ENCODE measurements at places on chromosomes 5 and 9.

DNA sequence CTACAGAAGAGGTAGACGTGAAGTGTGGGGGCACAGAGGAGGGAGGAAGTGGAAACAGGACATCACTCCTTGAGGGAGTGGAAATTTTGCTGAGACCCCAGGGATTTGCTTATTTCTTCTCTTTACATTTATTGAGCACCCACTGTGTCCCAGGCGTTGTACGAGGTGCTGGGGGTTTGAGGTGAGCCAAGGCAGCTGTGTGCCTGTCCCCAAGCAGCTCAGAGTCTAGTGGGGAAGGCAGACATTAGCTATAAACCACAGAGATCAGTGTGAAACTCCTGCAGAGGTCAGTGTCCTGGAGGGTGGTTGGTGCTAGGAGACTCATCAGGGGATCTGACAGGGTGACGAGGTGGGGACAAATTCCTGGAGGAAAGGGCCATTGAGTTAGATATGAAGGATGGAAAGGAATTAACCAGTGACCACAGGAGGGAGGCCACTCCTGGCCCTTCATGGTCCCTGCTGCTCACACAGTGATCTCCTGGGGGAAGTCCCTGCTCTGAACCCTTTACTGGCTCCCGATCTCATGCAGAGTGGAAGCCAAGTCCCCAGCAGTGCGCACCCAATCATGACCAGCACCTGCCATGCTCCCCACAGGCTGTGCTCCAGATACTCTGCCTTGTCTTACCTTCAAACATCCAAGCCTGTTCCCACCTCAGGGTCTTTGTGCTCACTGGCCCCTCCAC, 3.4 kb upstream of the CXCL14 start:
- DNase-seq, result no peak

GRCh38 chr9:137486141-137486490, 27.0 kb upstream of the NSMF start:
- DNase-seq, result no peak

- peak; percentile 49 for DNase-seq
Observed at GRCh38 chr5:100901821-100902341, 1.2 kb downstream of the ST8SIA4 start.

GRCh38 chr9:93593144-93593658, 16.8 kb downstream of the PHF2 start:
- no peak for DNase-seq

GRCh38 chr5:55993731-55994494, 850 bp downstream of the IL6ST start:
- no peak for DNase-seq

DNA sequence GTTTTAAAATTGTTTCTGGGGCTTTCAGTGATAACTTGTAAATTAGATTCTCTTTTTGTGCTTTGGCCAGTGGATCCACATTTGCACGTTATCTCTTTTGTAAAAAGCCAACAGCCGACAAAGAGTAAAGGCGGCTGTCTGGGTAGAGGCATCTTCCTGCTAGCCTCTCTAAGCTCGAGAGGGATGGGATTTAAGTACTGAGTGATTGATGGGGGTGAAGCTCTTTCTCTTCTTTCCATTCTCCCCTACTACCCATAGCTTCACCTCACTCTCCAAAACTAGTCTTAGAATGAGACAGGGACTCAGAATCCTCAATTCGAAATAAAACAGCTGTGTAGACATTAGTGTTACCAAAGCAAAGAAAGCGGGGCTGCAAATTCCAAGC, 3.4 kb downstream of the PBX3 start:
- DNase-seq, result no peak

GRCh38 chr5:160480652-160481051, 59.0 kb downstream of the PTTG1 start:
- DNase-seq, result no peak

- DNase-seq, result no peak
Observed at GRCh38 chr5:108769352-108769751, 21.7 kb downstream of the FER start.

DNA sequence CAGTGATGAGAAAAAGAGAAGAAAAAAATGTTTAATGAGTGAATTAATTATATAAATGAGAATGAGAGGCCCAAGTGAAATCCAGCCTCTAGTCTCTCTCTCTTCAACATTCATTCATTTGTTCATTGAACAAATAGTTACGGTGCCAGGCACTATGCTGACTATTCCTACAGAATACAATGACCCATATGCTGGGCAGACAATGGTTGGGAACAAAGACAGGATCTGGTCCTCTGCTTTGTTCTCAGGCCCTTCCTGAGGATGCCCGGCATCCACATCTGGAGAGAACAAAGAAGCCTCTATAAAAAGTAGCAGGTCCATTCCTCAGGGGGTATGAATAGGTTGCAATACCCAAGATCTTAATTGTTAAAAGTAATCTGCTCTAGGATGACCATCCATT, 6.9 kb downstream of the ADAM19 start:
- DNase-seq, result no peak

DNA sequence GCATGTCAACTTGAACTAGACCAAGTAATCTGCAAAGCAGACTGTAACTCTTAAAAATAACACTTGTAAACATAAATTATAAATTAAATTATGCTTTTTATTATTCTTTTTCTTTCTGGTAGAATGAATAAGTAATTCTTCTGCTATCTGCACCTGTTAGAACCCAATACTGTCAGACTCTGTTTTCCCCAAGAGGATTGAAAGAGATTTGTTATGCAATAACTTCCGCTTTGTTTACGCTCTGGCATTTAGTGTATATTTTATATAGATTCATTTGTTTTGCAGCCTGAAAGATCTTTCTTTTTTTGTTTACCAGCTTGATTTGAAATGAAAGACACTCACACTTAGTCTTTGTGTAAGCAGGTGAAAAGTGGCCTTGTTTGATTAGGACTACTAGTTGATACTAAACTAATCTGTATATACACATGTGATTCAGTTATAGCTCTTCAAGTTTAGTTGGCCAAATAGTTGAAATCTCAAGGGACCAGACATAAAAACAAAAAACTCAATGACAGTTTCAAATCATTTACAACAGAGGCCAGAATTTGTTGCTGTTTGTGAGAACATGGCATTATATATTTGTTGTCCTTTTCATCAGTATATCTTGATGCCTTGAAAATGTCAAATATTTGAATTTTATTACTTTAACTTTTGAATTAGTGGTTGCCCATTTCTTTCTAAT, 155.8 kb downstream of the PBX3 start:
- DNase-seq, result no peak

GRCh38 chr5:56757077-56757476, 58.3 kb upstream of the MAP3K1 start:
- DNase-seq, result no peak

DNA sequence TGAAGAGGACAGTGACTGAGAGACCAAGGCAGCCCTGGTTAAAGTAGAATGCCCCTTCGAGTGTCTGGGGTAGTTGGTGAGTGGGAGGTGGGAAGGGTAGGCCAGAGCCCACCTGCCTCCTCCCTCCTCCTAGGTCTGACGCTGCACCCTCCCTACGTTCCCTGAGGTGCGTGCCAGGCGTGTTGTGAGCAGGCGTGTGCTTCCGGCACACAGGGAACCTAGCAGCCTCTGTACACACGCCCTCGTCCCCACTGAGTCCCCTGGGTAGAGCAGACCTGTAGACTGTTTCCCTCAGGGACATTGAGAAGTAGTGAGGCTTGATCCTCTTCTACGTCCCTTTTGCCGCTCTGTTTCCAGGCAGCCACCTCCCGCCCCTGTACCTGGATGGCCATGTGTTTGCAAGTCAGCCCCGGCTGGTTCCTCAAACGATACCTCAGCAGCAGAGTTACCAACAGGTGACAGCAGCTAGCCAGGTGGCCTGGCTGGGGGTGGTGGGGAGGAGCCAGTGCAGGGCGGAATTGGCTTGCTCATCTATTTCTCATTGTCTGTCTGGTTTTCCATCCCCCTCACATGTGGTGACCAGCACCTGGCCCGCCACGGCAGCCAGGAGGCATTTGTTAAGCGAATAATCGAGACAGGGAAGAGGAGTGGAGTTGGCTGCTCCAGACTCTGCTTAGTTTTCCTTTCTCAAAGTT, 16.8 kb upstream of the POMT1 start:
- no peak for DNase-seq

- DNase-seq, result no peak
Observed at GRCh38 chr5:1199649-1200494, 1.5 kb upstream of the SLC6A19 start.

Measured in stimulated activated CD8-positive, alpha-beta memory T cell treated with anti-CD3 and anti-CD28 coated beads, Interleukin-12 subunit alpha, Interleukin-12 subunit beta, amount 100 ng/mL, for 1 hour (primary cell).